ENCODE measurements at places on chromosomes 12 and 14.

GRCh38 chr14:58177125-58177524 is 22.8 kb upstream of the ACTR10 start:
- DNase-seq = no peak

GRCh38 chr12:59780605-59781135 is 184.8 kb downstream of the SLC16A7 start:
- peak; percentile 26 for DNase-seq

- DNase-seq = no peak
These were observed 2.6 kb upstream of the PRKAB1 start for GRCh38 chr12:119665164-119665929.

DNA sequence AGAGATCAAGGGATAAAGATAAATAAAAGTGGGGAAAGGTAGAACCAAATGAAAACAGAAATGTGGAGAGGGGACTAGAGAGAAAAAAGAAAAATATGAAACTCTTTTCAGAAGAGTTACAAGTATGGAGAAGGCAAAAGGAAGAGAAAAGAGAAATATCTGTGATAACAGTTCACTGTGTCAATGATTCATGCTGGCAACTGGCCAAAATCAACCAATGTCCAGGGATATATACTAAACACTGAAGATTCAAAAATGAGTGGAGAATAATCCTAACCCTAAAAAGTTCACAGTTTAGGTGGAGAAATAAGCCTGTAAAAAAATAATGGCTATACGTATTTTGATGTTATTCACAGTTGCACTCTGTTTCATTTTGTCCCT is 372.3 kb upstream of the KITLG start:
- peak; percentile 37 for DNase-seq

DNA sequence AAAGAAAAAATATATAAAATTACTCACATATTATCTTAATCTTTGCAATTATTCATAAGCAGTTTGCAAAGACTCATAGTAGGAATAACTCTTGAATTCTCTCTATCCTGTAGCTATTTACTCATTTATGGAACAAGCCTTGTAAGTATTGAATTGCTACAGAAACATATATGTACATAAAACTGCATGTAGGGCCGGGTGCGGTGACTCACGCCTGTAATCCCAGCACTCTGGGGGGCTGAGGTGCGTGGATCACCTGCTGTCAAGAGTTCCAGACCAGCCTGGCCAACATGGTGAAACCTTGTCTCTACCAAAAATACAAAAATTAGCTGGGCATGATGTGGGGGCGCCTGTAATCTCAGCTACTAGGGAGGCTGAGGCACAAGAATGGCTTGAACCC is 286.2 kb downstream of the PPFIA2 start:
- no peak for DNase-seq

DNA sequence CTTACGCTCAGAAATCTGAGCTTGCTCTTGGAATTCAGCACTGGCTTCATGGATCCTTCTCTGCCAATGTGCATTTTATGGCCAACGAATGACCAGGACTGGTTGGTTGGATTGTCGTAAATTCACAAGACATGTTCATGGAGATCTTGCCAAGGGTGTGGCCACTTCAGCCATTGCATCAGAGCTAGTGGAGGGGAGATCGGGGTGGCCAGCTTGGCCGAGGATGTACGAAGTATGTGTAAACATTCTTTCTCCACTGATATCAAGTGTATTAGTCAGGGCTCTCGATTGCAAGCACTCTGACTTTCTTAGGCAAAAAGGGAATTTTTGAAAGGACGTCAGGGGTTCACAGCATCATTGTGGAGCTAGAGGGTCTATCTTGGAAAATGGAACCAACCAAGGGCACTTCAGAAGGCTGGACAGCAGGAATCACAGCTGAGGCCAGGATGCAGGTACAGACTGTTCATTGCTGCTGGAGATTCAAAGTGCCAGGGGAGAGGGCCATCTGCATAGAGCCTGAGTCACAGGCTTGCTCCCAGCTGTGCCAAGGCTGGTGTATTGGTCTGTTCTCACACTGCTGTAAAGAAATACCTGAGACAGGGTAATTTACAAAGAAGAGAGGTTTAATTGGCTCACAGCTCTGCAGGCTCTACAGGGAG is 32.9 kb upstream of the ADGRD1 start:
- no peak for DNase-seq

DNA sequence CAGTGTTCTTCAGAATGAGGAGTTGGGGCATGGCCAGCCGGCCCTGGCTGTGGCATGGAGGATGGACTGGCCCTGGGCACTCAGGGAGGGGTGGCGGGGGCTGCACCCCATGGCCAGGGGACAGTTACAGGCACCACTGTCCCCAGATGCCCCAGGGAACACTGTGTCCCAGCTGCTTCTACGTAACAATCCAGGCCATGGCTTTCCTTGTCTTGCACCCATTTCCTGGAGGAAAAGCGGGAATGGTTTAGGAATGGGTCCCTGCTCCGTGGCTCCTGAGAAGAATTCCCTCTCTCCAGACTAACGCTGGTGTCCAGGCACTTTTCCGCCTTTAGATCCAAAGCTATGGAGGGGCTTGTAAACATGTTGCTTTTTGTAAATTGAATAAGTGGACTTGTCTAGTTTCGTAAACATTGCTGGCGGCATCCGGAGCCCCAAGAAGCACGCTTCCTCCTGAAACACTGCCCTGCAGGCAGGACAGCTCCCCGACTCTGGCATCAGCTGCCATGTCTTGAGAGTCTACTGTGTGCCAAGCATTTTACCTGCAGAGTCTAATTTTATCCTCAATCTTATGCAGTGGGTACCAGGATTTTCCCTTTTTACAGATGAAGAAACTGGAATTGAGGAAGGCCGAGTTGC is 238.3 kb downstream of the SLC41A2 start:
- no peak for DNase-seq

DNA sequence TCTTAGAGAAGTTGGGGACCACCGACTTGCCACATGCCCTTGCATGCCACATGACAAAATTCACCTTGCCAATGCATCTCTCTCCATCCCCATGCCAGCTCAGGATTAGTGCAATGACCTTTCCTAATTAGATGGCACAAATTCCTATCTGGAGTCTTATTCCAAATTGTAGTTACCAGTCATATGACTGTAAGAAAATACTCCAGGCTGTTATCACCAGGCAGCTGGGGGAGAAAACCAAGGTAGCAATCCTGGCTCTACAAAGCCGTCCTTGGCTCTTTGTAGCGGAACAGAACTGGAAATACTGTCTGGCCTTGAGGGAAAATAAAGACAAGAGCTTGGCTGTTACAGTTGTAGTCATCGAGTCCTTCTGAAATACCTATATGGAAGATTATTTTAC is 208.5 kb upstream of the DIO2 start:
- DNase-seq = no peak

- DNase-seq = no peak
These were observed 15.0 kb upstream of the ARMH4 start for GRCh38 chr14:58167057-58167456.

- no peak for DNase-seq
These were observed 214.1 kb upstream of the PLEKHG7 start for GRCh38 chr12:92488735-92489134.

DNA sequence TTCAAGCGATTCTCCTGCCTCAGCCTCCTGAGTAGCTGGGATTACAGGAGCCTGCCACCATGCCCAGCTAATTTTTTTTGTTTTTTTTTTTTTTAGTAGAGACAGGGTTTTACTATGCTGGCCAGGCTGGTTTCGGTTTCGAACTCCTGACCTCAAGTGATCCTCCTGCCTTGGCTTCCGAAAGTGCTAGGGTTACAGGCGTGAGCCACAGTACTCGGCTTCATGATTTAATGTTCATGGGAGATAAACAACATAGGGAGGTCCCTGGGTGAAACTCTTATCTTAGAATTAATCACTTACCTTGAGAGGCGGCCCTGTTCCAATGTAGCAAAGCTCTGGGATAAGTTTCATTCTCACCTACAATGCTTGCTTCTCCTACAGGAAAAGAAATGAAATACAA is 48.3 kb downstream of the SEL1L start:
- DNase-seq = no peak

- no peak for DNase-seq
These were observed 44.4 kb upstream of the PLEKHA5 start for GRCh38 chr12:19085090-19085489.

GRCh38 chr12:100953217-100953616 is 158.6 kb downstream of the ANO4 start:
- DNase-seq = no peak

GRCh38 chr12:94977766-94978468 is 25.6 kb downstream of the NDUFA12 start:
- no peak for DNase-seq

DNA sequence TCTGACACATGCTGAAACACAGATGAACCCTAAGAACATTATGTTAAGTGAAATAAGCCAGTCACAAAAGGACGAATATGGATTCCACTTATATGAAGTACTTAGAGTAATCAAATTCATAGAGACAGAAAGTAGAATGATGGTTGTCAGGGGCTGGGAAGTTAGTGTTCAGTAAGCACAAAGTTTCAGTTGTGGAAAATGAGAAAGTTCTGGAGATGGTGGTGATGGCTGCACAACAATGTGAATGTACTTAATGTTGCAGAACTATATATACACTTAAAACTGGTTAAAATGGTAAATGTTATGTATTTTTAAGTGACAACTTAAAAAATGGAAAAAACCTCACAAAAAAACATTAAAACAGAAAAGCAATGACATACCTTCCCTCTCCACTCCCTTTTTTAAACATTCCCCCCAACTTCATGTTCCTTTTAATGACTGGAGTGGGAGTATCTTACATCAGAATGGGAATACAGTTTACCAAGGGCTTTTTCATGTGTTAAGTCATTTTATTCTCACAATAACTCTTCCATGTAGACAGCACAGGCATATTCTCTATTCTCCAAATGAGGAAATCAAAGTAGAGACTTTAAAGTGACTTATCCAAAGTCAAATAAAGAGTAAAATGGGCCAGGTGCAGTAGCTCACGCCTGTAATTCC is 24.0 kb downstream of the BTBD7 start:
- DNase-seq = no peak

DNA sequence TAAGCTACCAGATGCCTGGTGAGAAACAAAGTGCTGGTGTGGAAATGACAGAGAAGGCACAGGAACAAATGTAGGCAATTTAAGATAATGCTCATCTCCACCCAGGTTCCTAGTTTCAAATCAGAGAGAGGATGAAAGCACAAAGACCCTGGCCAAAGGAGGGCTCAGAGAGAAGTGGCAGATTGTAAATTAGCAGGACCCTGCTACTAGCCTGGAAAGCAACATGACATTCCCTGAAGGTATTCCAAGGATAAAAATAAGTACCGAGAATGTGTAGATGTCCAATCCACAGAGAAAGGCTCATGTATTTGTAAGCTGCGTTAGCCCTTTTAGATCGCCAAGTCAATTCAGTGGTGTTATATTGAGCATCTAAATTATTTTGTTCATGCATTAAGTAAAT is 324.0 kb downstream of the TMEM117 start:
- DNase-seq = no peak

GRCh38 chr12:126337556-126338441 is 1272.6 kb downstream of the AACS start:
- DNase-seq = no peak
